Left colon (tissue), 2 donors: ENCODE measurements at places on chromosomes 2 and 18.

GRCh38 chr2:137367361-137367760, 596.9 kb upstream of the HNMT start:
- DNase-seq: no peak

GRCh38 chr2:207682557-207682956, 28.9 kb upstream of the CCNYL1 start:
- no peak for DNase-seq

DNA sequence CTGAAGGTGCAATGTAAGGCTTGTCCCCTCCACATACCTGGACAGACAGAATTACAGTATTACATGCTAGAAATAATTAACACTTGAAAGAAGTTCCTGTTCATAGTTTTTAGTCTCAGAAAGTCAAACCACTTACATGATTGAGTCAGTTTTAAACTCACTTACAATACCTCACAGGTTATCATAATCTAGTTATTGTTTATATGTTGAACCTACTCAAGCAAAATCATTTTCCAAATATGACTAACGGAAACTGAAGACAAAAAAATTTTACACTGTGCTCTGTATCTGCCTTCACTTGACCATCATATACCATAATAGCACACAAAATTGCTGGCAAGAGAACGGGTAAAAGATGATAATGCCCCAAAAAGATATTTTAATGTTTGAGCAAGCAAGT, 78.5 kb downstream of the ATL2 start:
- DNase-seq: no peak

DNA sequence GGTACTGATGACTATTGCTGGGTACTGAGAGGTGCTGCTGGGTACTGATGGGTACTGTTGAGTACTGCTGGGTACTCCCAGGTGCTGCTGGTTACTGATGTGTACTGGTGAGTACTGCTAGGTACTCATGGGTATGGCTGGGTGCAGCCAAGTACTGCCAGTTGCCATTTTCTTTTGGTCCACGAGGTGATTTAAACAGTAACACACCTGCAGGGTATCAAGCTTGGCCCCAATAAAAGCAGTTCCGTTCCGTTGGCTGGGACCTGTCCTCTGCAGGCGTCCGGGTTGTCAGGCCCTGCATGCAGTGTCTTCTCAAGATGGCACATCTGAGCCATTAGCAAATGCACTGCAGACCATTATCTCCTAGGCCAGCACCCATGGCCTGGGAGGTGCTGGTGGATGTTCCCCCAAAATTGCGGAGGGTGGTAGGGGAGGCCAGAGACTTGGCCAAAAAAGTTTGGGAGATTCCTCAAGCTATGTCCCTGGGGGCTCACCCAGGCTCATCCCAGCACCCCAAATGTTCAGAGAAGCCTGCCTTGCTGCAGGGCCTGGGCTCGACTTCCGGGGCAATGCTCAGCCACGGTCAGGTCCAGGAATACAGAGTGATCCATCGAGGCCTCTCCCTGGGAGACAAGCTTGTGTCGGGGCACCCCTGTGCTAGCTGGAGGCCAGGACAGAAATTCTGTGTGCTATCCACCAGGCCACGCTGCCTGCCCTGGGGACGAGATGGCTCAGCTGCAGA, 165.2 kb downstream of the TWIST2 start:
- no peak for DNase-seq

DNA sequence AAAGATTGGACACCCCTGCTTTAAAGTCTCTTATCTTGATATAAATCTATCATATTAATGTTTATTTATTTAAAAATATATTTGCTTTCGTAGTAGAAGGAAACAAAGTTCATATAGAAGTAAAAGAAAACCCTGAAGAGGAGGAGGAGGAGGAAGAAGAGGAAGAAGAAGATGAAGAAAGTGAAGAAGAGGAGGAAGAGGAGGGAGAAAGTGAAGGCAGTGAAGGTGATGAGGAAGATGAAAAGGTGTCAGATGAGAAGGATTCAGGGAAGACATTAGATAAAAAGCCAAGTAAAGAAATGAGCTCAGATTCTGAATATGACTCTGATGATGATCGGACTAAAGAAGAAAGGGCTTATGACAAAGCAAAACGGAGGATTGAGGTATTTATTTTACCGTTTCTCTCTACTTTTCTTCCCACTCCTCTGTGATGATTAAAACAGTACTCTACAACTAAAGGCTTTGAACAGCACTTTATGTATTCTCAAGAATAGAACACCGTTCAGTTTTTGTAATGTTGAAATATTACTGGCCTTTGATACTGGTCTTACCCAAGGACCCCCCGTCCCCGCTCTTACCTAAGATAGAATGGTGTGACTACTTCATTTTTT, 39.2 kb downstream of the EIF5B start:
- DNase-seq: no peak

DNA sequence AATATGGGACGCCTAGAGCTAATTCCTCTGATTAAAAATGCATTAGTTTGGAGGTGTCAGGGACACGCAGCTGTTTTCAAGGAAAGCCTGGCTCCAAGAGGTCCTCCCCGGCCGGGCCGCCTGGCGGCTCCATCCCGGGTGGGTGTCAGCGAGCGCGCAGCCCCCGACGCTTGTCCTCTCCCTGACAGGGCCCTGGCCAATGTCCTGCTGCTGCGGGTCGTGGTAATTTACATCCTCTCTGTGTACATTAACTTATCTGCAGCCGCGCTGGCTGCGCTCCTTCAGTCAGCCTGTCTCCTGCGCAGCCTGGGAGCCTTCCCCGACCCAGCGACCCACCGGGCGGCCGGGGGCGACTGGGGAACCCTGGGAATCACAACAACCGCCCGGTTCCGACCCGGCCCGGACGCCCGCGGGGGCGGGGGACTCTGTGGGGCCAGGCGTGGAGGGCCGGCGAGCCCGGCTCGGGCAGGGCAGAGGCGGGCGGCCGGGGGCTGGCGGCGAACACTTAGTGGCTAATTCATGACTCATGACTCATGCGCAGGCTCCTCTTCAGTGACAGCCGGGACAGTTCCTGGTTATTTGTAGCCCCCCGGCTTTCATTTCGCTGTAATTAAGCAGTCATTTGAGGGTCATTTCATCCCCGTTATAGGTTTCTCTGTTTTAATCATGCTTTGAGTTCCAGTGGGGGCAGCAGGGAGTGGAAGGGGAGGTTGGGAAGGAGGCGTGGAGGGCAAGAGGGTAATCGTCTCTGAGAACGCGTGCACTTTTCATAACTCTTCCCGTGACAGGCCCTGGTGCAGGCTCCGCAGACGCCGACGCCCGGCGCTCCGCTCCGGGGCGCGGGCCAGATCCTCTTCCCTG, 141.9 kb upstream of the CTAGE1 start:
- peak; percentile 52 for DNase-seq
